ENCODE measurements at places on chromosomes 4 and X. TPM values are rescaled to one million over a fixed set of nuclear protein-coding genes. Genes with fewer than 3 reads are reported as not detected.
A peak's percentile ranks its signal among the peaks of the same experiment; 100 is the strongest.

GRCh38 chr4:69156913-69157312 lies 57.6 kb downstream of the UGT2B11 start:
- H3K27ac ChIP-seq: no peak overlapping the region
- no peaks in the 10 kb centered on the region for H3K36me3 ChIP-seq
- H3K4me1 ChIP-seq: no peaks in the 10 kb centered on the region

Gene RBMX
- total RNA-seq: 276 TPM

Gene NIPAL1
- total RNA-seq: 1.1 TPM

Gene CORIN
- not detected for total RNA-seq

DNA sequence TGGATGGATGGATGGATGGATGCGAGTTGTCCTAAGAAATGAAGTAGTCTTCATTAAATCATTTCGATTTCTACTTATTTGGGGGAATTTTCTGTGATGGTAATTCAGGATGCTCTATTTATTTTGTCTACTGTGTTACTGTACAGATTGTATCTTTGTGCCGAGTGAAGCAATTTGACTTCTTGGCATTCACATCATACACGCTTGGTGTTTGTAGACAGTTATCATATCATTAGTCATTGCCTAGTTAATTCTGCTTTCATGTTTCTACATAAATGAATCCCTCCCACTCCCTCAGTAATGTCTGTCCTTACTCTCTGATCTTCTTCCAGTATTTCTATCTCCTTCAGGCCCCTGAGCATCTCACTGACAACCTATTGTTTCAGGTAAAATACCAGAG lies 64.0 kb downstream of the RASGEF1B start:
- H3K4me3 ChIP-seq: no peak overlapping the region
- no peak for DNase-seq
- H3K36me3 ChIP-seq: no peaks in the 10 kb centered on the region
- H3K27me3 ChIP-seq: no peaks in the 10 kb centered on the region
- peaks cover 5% of the 10 kb centered on the region for H3K4me1 ChIP-seq

- no peak for DNase-seq
- H3K27me3 ChIP-seq: peaks cover 5% of the 10 kb centered on the region
Observed at GRCh38 chrX:135264206-135264605, 12.3 kb downstream of the ETDA start.

DNA sequence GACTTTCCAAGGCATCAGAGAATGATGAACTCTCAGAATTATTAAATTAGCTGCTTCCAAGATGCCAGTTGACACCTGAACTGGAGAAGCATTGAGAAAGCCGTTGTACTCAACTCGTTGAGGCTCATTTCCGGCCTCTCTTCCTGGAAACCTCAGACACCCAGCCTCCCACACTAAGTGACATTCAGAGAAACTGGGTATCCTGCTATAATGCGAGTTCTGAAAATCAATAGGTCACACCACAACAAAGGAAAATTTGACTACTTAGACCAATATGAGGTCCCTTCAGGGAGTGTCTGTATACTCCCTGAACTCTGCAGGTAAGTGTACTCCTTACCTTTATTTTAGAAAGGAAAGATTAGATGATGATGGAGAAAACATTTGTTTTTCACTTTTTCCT lies 51.2 kb downstream of the ENPEP start:
- peak; percentile 51 for DNase-seq
- H3K4me1 ChIP-seq: peaks cover 21% of the 10 kb centered on the region
- H3K36me3 ChIP-seq: no peaks in the 10 kb centered on the region

DNA sequence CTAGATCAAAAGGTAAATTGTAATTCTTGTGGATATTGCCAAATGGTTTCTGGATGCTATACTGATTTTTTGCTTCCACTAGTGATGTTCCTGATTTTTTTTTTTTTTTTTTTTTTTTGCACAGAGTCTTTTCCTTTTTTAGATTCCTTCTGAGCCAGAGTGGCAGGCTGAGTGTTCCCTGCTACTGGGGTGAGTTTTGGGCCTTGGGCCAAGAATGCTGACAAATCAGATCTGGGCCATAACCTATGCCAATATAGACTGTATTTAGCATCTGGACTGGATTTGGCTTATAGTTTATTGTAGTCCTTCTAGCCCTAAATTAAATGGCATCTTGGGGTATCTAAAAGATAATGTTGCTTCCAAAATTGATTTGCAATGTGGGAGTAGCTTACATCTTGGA lies 52.8 kb downstream of the REPS2 start:
- H3K27me3 ChIP-seq: peaks cover 9% of the 10 kb centered on the region
- H3K4me1 ChIP-seq: peaks cover 5% of the 10 kb centered on the region
- no peak for DNase-seq
- no peak overlapping the region for H3K4me3 ChIP-seq
- no peaks in the 10 kb centered on the region for H3K36me3 ChIP-seq

Gene GAGE2A
- not detected for total RNA-seq

GRCh38 chr4:152613841-152614721 lies 65.7 kb downstream of the TMEM154 start:
- H3K27ac ChIP-seq: no peak overlapping the region
- DNase-seq: no peak
- no peaks in the 10 kb centered on the region for H3K36me3 ChIP-seq
- H3K4me3 ChIP-seq: no peak overlapping the region
- H3K27me3 ChIP-seq: peaks cover 20% of the 10 kb centered on the region

Gene GASK1B
- total RNA-seq: not detected

GRCh38 chr4:183074288-183074990 lies 24.6 kb upstream of the WWC2 start:
- no peaks in the 10 kb centered on the region for H3K36me3 ChIP-seq
- no peak overlapping the region for H3K27ac ChIP-seq
- no peak for DNase-seq
- H3K27me3 ChIP-seq: peaks cover 4% of the 10 kb centered on the region

DNA sequence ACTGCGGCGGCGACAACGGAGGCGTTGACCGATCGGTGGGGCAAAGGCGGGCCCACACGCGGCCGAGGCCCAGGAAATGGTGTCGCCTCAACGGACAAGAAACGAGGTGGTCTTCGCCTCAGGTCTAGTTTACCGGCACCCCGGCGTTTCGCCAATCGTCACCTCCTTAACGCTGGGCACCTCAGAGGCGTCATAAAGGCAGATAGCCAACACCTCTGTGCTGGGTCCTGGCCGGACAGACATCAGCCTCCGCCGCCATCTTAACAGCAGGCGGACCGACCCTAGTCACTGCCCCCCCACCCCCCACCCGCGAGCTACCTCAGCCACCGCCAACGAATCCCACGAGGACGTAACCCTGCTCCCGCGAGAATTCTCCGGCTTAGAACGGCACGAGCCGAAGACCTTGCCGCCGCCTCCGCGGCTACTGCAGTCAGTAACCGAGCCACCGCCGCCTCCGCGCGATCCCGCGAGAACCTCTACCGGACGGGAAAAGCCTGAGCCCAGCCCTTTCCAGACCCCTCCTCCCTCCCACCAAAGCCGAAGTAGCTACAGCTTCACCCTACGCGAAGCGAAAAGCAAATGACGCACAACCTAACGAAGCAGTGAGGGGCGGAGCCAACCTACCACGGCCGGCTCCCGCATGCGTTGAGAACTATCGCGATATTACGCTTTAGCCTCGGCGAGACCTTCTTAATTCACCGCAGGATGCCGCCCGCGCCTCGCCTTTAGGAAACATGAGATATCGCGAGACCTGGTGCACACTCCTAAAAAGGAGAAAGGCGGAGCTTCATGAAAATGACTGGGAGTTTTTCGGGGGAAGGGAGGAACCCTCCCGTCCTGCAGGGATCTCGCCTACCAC lies 2.7 kb downstream of the HUWE1 start:
- peaks cover 36% of the 10 kb centered on the region for H3K36me3 ChIP-seq
- H3K27me3 ChIP-seq: no peaks in the 10 kb centered on the region
- H3K27ac ChIP-seq: peak overlapping the region; percentile 98
- H3K4me1 ChIP-seq: peaks cover 30% of the 10 kb centered on the region
- peak overlapping the region; percentile 89 for H3K4me3 ChIP-seq

Gene IL1RAPL2
- not detected for total RNA-seq

Gene ENPEP
- not detected for total RNA-seq

DNA sequence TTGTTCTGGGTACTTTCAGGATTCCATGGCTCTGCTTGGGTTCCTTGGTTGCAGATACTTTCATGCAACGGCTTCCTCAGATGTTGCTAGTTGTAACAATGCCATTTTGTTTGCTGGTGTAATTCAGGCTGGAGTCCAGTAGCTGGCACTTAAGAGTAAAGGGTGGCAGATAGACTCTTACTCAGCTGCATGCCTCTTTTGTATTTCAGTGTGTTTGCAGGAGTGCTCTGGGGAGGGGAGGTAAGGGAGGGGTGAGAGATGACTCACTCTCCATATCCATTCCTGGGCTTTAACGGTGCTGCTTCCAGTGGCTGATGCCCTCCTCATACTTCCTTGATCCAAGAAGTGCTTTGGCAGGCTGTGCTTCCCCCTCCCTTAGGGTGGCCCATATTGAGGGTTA lies 155.2 kb downstream of the ZNF330 start:
- no peaks in the 10 kb centered on the region for H3K4me1 ChIP-seq
- no peak overlapping the region for H3K27ac ChIP-seq
- H3K27me3 ChIP-seq: no peaks in the 10 kb centered on the region

DNA sequence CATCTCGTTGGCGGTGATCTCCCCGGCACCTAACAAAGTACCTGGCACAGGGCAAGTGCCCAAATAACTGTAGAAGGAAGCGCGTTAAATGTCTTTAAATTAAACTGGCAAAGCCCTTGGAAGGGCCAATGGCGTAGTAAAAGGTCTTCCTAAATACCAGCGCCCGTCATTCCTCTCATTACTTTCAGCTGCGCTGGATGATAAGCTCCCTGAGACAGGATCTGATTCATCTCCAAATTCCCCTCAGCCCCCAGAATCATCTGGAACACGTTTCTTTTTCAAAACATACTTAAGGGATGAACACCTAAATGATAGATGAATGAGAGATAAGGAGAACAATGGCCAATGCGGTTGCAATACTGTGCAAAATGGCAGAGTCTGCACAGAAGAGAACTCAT lies 95.1 kb downstream of the AFAP1 start:
- H3K27ac ChIP-seq: no peak overlapping the region
- H3K27me3 ChIP-seq: no peaks in the 10 kb centered on the region
- H3K4me1 ChIP-seq: peaks cover 17% of the 10 kb centered on the region
- peaks cover 2% of the 10 kb centered on the region for H3K36me3 ChIP-seq

Measured in activated CD8-positive, alpha-beta T cell treated with anti-CD3 and anti-CD28 coated beads, Interleukin-2, amount 10 ng/mL, durations not matched to agents 7 days and 5 days (primary cell).